Activated naive CD4-positive, alpha-beta T cell treated with anti-CD3 and anti-CD28 coated beads for 36 hours (primary cell): ENCODE measurements at places on chromosomes 3 and 15. TPM values are rescaled to one million over a fixed set of nuclear protein-coding genes. Genes with fewer than 3 reads are reported as not detected.
A peak's percentile ranks its signal among the peaks of the same experiment; 100 is the strongest.

The EFHB gene
- total RNA-seq, result 1.2 TPM

The ENTPD3 gene
- total RNA-seq, result not detected

The GOLGA6B gene
- not detected for total RNA-seq

The SLC12A1 gene
- not detected for total RNA-seq

The ANKDD1A gene
- 2.3 TPM for total RNA-seq

The MAP6D1 gene
- total RNA-seq, result 1.4 TPM

DNA sequence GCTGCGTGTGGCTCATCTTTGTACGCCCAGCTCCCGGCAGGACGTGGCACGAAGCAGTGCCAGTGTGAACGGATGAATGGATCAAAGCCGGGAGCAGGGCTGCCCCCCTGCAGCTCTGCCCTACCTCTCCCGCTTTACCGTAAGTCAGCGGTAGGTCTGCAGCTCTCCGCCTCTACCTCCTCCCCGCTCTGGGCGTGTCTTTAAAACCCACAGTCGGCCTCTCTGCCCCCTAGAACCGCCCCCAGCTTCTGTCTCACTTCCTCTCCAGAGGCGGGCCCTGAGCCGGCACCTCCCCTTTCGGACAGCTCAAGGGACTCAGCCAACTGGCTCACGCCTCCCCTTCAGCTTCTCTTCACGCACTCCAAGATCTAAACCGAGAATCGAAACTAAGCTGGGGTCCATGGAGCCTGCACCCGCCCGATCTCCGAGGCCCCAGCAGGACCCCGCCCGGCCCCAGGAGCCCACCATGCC, at the start of gene PML:
TSS of gene PML (plus strand) at position 304 of the 471 bp plus-strand sequence. CDS start at position 401, 97 bp downstream.
- peak; percentile 98 for DNase-seq
- peaks cover 11% of the 10 kb centered on the region for H3K36me3 ChIP-seq
- H3K4me1 ChIP-seq, result peaks cover 59% of the 10 kb centered on the region
- peak within 1 kb of the TSS; percentile 96 for H3K27ac ChIP-seq

- no peak for DNase-seq
- H3K36me3 ChIP-seq, result no peaks in the 10 kb centered on the region
- no peak overlapping the region for H3K4me3 ChIP-seq
- H3K27ac ChIP-seq, result no peak overlapping the region
Observed at GRCh38 chr3:61802772-61803171, 241.4 kb downstream of the PTPRG start.

GRCh38 chr3:36663666-36664291, 100.6 kb downstream of the DCLK3 start:
- H3K27me3 ChIP-seq, result peaks cover 2% of the 10 kb centered on the region
- DNase-seq, result no peak
- no peaks in the 10 kb centered on the region for H3K36me3 ChIP-seq
- no peak overlapping the region for H3K4me3 ChIP-seq

DNA sequence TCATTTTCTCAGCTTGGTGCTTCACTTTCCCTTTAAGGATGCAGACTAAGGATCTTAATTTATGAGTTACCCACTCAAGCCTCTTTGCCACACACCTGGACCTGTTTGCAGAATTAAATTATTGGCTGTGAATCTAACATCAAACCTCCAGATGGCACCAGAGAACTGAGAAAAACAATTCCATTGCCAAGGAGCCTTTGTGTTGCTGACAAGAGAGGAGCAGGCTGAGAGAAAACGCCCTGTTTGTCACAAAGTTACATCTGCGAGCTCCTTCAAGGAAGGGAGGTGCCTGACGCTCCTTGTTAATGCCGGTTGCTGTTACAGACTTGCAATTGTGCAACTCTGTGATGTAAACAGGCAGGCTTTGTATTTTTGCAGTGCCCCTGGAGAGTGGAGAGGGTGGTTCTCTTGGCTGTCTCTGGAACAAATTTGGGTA, 36.3 kb upstream of the TMC3 start:
- peaks cover 14% of the 10 kb centered on the region for H3K27me3 ChIP-seq
- peaks cover 12% of the 10 kb centered on the region for H3K4me1 ChIP-seq
- no peak overlapping the region for H3K27ac ChIP-seq
- H3K4me3 ChIP-seq, result no peak overlapping the region
- DNase-seq, result peak; percentile 31
- no peaks in the 10 kb centered on the region for H3K36me3 ChIP-seq

GRCh38 chr3:84727616-84728015, 231.2 kb upstream of the CADM2 start:
- no peaks in the 10 kb centered on the region for H3K36me3 ChIP-seq
- H3K27me3 ChIP-seq, result no peaks in the 10 kb centered on the region
- H3K4me1 ChIP-seq, result no peaks in the 10 kb centered on the region
- DNase-seq, result no peak
- no peak overlapping the region for H3K27ac ChIP-seq
- H3K4me3 ChIP-seq, result no peak overlapping the region

GRCh38 chr15:71290881-71291635, 175.8 kb downstream of the THSD4 start:
- no peak for DNase-seq
- no peak overlapping the region for H3K4me3 ChIP-seq
- H3K27ac ChIP-seq, result no peak overlapping the region

DNA sequence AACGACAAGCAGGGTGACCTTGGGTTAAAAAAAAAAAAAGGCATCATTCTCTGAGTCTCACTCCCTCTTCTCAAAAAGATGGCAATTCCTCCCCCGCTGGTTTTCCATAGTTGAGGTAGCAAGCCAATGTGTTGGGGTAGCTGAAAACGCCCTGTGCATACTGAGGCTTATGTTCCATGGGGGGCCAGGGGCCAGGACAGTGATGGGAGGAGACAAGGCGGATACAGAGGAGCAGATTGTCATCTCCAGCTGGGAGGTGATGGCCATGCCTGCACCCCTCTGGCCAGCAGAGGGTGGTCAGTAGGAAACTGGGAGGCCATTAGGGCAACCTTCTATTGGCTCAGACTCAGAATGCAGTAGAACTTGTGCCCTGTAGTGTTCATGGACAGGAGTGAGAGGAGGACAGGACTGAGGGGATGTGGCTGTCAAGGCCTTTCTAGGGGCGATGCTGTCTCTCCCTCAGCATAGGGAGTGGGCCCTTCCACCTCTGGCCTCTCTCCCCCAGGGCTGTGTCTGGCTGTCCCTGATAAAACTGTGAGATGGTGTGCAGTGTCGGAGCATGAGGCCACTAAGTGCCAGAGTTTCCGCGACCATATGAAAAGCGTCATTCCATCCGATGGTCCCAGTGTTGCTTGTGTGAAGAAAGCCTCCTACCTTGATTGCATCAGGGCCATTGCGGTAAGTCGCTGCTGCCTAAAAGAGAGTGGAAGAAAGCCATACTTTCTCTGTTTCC, 1.9 kb downstream of the TF start:
- no peak for DNase-seq
- no peaks in the 10 kb centered on the region for H3K36me3 ChIP-seq
- H3K27ac ChIP-seq, result no peak overlapping the region
- peaks cover 40% of the 10 kb centered on the region for H3K27me3 ChIP-seq
- peaks cover 6% of the 10 kb centered on the region for H3K4me1 ChIP-seq
